Activated naive CD8-positive, alpha-beta T cell treated with anti-CD3 and anti-CD28 coated beads for 36 hours (primary cell): ENCODE measurements at places on chromosomes 5 and 9.

- DNase-seq = no peak
Observed at GRCh38 chr9:35763803-35764202, 9.7 kb upstream of the MSMP start.

- no peak for DNase-seq
Observed at GRCh38 chr5:8059337-8059736, 190.4 kb downstream of the MTRR start.

- no peak for DNase-seq
Observed at GRCh38 chr5:116504593-116505166, 69.9 kb downstream of the SEMA6A start.

GRCh38 chr9:122218935-122219855, 9.6 kb downstream of the LHX6 start:
- no peak for DNase-seq

GRCh38 chr5:31688515-31689092, 49.7 kb downstream of the PDZD2 start:
- DNase-seq = no peak

DNA sequence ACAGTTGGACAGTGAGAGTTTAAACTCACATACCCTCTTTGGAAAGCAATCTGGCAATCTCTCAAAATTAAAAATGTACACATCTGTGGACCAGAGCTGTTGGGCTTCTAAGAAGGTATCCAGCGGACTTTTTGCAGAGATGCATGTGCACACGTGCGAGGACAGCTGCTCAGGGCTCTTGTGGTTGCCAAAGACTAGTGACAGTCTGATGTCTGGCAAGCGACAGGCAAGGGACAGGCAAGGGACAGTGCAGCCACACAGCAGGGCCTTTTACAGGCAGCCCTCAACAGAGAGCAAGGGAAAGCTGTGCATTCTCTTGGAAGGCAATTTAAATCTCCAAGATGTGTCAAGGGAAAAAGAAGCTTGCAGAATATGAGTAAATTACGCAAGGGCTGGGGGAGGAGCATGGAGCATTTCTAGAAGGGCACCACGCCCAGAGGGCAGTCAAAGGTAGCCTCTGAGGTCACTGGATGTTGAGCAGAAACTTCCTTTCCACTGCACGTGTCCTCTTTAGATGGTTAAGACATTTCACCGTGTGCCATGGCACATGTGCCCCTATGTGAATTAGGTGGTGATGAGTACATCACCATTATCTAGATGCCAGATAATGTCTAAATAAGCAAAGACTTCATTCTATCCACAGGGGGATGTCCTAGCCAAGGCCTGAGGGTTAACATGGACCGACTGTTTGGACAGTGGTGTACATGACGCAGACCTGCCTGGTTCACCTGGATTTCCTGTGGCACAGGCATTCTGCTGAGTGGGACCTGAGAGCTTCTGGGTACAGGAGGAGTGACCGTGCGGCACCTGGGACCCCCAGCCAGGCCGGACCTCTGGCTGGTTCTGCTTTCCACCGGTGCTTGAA, 9.1 kb downstream of the GFPT2 start:
- DNase-seq = no peak

GRCh38 chr5:159451197-159452052, 121.1 kb upstream of the IL12B start:
- DNase-seq = no peak

DNA sequence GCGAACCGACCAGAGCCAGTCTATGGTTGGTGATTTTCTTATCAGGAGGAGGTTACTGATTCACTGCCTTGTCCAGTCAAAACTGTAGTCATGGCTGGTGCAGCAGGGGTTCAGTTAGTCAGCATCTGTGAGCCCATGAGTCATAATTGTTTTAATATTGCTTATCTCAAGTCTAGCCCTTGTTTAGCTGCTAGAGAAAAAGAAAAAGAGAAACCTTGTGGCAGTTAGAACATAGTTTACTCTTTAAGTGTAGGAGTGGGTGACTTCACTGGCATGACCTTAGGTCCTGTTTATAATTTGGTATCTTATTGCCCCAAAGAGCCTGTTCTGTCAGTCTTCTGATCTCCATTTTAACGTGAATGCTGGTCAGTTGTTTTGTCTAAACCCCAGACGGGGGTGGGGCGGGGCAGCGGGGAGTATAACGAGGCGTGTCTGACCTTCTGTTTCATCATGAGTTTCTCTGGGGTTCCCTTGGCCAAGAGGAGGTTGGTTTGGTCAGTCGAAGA, 76.9 kb upstream of the NFIL3 start:
- DNase-seq = no peak

DNA sequence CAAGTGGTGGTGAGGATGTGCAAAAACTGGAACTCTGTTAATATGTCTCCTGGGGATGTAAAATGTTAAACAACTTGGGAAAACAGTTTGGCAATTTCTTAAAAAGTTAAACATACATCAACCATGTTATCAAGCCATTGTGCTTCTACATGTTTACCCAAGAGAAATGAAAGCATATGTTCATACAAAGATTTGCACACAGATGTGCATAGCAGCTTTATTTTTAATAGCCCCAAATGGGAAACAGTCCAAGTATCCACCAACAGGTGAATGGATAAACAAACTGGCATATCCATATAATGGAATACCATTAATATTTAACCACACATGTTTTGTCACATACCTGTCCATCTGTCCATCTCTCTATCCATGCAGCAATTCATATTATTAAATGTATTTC, 6.2 kb downstream of the VPS13A start:
- DNase-seq = no peak

DNA sequence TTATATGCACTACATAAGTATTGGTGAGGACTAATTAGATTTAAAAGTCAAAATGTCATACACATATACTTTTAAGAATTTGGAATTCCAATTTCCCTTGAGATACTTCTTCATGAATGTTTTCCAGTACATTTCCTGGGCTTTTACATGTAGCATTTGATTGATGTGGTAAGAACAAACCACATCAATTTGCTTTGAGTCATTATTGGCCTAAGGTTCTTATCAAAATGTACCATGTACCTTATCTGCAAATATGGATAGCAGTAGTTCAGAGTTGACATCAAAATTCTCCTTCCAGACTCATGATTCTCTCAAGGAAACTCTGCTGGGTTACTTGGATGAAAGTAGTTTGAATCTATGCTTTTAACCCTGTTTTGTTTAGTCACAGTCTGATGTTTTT, 2.5 kb downstream of the CAST start:
- no peak for DNase-seq

DNA sequence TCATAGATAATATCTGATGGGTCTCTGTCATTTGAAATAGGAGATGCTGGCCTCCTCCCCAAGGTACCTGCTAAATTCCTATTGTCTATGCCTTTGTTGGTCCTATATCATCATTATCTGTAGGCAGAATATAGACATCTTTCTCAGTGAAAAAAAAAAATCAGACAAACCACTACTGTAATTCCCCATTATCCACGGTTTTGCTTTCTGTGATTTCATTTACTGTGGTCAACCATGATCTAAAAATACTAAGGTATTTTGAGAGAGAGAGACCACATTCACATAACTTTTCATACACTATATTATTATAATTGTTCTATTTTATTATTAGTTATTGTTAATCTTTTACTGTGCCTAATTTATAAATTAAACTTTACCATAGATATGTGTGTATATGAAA, 122.5 kb downstream of the INVS start:
- DNase-seq = no peak

- DNase-seq = no peak
Observed at GRCh38 chr9:134688231-134688630, 46.6 kb downstream of the COL5A1 start.

DNA sequence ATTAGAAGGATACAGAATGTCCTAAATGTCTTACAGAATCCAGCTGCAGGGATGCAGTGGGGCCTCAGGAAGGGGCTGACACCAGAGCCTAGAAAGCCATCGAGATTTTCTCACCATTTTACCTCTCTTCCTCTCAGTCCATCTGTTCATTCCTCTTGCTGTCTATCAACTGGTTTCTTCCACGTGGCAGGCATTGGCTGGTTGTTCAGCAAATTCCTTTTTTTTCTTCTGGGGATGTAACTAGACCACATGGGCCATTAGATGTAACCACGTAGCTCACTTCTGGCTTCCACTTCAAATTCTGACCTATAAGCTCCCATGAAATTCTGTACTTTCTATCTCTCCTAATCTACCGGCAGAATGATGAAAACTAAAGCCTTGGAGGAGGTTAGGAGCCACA, 93.6 kb upstream of the MTAP start:
- DNase-seq = no peak

DNA sequence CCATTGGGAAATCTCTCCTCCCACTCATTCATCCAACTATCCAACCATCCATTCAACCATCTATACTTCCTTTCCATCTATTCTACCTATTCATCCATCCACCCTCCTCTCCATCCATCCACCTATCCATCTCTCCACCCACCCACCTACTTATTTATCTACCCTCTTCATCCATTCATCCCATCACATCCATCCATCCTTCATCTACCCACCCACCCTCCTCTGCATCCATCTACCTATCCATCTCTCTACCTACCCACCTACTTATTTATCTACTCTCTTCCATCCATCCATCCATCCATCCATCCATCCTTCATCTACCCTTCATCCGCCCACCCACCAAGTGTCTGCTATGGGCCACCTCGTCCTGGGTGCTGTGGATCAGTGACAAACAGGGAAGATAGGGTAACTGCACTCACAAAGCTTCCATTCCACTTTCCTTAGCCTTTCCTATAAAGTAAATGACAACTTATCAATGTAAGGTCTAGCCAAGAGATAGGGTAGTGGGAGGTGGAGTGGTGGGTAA, 96.8 kb upstream of the PANK3 start:
- DNase-seq = no peak

GRCh38 chr5:55021821-55022220, 2.2 kb upstream of the GZMK start:
- DNase-seq = no peak

GRCh38 chr5:134530301-134531077, 5.0 kb downstream of the JADE2 start:
- DNase-seq = no peak

DNA sequence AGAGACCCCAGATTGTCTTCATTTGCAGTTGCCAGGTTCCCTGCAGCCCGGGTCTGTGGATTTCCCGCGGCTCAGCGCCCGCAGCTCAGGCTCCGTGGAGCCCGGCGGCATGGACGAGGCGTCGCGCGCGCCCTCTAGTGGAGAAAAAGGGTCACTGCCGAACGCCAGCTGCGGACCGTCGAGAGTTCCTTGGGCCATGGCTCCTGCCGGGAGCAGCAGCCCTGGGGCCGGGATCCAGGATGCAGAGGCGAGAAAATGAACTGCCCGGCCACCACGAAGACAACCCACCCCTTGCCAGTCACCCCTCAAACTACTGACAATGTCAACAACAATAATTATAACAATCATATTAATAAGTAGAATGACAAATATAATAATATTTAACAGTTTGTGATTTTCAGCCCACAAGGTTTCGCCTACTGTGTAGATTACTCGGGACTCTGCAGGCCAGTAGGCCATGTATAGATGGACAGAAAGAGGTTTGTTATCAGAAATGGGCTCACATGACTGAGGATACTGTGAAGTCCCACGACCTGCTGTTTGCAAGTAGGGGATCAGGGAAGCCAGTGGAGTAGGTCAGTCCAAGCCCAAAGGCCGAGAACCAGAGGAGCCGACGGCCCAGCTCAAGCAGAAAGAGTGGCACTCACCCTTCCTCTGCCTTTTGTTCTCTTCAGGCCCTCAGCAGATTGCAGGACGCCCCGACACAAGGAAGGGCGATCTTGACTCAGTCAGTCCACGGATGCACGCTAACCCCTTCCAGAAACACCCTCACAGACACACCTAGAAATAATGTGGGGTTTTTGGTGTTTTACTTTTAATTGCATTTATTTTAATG, 43.1 kb downstream of the BOD1 start:
- DNase-seq = peak; percentile 58

DNA sequence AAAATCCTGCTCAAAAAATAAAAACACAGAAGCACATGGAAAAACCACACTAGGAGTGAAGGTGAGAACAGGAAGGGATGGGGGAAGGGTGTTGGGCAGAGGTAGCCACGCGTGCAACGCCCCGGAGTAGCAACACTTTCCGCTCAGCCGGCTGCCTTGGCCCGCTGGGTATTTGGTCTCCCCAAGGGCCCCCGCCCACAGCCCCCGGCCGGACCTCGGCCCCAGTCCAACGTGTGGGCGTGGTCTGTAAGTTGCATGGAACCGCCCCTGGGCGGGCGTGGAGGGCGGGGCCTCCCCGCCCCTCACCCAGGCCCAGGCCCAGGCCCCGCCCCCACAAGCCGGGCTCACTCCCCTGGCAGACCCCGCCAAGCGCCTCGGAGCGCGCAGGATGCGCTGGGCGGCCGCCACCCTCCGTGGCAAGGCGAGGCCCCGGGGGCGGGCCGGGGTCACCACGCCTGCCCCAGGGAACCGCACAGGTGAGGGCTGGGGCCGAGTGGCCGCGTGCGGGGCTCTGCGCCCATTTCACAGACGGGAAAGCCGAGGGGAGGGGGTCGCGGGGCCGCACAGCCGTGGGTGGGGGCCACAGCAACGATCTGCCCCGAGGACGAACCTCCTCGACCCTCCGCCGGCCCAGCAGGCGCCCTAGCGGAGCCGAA, at the start of gene SUSD3:
SUSD3 (plus strand) TSS at position 347 of the 656 bp plus-strand sequence; CDS start at position 389, 42 bp downstream.
- DNase-seq = peak; percentile 68

DNA sequence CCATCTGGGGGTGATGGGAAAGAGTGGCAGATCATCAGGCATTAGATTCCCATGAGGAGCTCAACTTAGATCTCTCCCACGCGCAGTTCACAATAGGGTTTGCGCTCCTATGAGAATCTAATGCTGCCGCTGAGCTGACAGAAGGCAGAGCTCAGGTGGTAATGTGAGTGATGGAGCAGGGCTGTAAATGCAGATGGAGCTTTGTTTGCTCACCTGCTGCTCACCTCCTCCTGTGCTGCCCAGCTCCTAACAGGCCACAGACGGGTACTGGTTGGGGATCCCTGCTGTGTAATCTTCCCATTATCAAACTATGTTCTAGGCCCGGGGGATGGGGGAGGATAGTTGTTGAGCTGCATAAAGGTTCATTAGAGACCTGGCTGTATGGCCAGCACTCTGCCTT, 58.4 kb downstream of the UGCG start:
- no peak for DNase-seq

DNA sequence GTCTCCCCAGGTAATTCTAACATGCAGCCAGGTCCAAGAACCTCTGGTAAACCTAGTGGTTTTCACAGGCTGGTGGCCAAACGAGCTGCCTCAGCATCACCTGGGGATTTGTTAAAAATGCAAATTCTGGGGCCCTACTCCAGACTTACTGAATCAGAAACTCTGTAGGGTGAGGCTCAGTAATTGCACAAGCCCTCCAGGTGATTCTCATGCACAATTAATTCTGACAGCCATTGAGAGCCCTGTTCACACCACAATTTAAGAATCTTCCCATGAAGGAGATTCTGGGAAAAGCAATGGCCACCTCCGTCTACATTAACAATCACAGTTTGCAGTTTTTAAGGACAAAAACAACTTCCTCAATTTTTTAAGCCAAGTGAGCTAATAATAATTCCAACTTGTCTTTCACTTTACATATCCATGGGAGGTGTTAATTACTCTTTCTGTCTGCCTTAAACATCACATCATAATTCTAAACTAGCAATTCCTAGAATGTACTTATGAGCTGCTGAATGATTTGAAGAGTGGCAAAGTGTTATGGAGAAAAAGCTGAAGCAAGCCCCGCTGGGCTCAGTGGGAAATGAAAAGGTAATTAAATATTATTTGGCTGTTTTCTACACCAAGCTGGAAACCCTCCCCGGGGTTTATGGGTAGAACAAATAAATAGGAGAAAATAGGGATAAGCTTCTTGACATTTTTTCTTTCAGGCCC, 70.0 kb downstream of the GLDC start:
- no peak for DNase-seq

- DNase-seq = no peak
Observed at GRCh38 chr5:127589309-127590030, 59.4 kb upstream of the CTXN3 start.
